ENCODE measurements at places on chromosomes 2 and 18.

DNA sequence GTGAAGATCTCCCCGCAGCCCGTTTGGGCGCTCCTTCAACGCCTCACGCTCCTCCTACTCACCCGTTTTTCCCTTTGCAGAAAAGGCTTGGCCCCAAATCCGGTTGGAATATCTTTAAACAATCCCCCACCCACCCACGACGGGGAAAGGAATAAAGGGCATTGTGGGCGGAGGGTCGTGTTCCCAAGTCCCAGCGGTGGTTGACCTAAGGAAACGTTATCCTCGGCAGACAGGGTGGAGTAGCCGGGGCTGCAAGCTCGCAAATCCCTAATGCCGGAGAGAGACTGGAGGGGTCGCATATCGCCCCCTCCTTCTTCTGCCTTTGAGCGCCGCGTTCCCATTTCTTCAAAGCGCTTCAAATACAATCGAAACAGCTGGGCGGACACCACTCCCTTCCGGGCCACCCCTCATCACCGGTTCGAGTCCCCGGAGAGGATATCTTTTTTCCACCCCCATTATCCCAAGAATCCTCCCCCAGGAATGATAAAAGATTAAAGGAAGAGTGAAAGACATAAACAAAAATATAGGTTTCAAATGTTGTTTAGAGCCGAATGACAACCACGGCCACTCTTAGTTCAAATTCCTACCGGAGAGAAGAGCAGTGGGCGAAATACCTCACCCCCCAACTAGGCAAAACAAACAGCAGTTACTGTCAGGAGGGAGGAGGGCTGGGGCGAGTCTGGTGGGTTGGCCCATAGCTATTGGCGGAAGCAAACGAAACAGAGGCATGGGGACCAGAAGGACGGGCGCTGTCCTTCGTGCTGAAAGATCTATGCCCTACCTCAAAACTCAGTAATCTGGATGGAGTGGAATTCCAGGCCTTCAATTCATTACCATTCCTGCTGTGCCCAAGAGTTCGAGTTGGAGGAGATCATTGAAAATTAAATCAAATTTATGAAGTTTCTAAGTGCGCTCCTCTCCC is 2.8 kb upstream of the GAD1 start:
- peak; percentile 30 for DNase-seq

DNA sequence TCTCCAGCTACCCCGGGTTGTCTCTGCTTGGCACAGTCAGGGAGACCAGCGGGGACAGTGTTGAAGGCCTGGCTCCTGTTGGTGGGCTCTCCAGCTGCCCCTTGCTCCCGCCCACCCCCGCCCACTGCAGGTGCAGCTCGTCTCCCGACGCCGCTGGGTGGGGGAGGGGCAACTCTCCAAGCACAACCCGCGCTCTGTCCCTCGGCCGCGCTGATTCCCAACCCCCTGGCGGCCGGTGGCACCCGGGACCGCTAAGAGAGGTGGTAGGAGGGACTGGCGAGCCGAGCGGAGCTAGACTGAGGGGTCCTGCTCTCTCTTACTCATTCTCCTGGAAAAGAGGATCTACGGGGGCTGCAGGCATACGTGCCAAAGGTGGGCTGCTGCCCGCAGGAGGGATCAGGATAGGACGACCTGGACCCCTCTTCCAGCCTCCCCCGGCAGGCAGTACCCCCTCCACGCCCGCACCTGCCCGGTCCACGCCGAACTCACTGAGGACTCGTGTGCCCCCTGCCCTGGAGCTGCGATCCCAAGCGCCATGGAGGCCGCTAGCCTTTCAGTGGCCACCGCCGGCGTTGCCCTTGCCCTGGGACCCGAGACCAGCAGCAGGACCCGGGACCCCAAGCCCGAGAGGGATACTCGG is 44.5 kb downstream of the DDX18 start:
- no peak for DNase-seq

DNA sequence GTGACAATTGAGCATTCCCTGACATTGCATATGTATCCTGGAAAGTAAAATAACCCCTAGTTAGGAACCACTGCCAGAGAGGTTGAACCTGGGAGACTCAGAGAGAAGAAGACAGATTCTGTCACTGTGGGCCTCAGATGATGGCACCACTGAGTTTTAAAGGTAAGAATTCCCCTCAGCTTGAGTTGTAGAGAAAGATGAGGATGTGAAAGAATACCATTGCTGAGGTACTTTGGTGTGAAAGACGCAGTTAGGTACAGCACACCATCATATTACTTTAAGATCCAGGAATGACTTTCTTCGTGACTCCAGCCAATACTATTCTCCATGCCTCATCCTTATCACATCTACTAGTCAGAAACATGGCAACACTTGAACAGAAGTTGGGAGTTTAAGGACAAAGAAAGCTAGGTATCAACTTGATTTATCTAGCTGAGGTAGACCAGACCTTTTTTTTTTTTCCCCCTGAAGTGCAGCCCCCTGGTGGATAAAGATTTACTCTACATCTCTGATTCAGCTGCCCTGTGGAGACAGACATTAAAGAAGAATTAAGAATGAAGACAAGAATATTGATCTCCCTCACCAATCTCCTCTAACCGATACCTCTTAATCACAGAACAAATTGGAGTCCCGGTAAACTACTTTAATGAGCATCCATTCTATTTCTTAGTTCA is 630.5 kb upstream of the FANCL start:
- DNase-seq, result peak; percentile 17

DNA sequence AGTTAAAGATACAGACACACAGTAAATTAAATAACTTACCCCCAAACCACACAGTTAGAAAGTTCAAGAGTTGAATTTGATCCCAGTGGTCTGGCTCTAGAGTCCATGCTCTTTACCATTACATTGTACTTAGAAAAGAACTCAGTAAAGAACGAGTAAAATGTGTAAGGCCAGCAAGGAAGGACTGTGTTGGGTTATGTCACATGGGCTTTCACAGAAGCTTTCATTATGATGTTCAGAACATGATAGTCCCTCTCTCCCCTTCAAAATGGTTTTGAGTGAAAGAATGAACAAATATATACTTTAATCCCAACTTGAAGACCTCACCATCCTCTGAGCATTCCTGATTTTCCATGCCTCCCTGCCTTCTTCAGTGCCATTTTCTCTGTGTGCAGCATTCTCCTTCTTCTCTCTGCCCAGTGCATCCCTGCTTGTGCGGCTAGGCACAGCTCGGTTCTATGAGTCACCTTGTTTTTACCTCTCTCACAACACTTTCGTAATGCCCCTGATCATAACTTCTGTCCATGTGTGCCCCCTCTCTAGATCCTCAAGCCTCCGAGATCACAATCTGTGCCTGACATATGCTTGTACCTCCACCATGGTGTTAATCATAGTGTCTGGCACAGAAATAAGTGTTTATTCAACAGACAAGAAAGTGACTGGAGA is 22.0 kb downstream of the RASGRP3 start:
- no peak for DNase-seq

- DNase-seq, result no peak
Measured at GRCh38 chr2:68931799-68932198, 20.9 kb downstream of the GKN2 start.

GRCh38 chr18:44098551-44099098 is 582.1 kb upstream of the SETBP1 start:
- peak; percentile 6 for DNase-seq

DNA sequence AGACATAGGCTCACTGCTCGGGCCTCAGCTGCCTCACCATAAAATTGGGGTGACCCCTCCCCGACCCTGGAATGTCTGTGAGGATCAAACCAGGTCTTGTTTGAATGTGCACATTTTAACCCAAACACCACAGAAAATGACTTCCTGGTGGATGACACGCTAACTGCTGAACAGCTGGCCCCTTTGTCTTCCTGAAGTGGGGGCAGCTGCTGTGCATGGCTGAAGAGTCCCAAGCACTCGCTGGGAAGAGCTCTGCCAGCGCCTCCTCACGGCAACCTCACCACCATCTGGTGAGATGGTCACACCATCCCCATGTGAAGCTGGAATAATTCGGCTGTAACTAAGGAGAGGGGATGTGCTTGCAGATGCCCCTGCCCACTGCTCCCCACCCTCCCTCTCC is 34.0 kb downstream of the AQP12A start:
- no peak for DNase-seq

GRCh38 chr2:11375689-11376027 is 31.2 kb upstream of the ROCK2 start:
- no peak for DNase-seq

DNA sequence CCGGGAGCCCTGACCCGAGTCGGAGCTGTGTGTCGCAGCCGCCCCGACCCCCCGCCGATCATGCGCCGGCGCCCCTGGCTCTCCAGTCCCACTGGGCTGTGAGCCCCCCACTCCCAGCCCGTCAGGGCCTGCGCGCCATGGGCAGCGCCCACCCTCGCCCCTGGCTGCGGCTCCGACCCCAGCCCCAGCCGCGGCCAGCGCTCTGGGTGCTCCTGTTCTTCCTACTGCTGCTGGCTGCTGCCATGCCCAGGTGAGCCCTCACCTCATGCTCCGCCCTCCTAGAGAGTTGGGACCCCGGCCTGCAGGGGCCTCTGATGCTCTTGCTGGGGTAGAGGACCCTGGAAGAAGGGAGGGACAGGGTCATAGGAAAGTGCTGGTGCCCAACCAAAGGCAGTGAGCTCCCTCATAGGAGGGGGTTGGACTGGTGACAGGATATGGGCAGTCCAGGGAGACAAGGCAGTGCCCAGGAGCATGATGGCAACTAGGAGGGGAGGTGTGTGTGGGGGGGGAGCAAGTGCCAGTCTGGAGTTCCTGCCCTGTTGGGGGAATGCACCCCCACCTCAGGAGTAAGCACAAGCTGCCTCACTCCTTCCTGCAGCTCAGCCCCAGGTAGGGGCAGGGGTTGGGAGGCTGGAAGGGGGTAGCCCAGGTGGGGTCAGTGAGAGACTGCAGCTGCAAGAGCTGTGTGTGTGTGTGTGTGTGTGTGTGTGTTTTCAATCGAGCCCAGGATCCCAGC is 375 bp downstream of the WNT10A start:
- no peak for DNase-seq

- peak; percentile 30 for DNase-seq
Measured at GRCh38 chr2:220104871-220105351, 477.5 kb downstream of the SLC4A3 start.

DNA sequence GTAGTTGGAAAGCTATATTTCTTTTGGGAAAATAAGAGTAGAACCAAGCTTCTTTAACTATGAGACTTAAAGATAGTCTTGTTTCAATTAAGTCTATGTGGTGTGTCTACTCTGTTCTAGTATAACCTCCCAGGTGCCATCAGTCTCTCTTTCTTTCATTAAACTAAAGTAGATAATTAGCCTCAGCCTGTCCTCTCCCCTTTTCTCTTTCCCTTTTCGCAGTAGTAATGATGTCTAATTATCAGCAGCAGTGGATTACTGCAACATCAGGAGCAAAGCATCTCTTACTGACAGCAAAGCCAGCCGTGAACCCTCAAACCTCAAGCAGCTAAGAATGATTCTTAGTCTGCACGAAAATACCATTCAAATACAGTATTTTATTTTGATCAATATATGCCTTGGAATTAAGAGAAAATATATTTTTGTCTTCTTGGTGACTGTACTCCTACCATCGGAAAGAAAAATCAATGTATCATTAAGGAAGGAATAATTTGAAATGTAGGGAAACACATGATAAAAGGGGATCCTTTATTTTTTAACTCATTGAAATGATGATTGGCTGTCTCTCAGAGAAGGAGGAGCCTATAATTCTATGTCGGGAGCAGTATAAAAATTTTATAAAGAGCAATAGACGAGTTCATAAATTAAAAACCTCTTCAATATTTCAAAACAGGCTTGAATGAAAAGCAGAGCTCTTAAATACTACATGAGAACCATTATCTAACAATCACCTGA is 4.5 kb downstream of the NOL4 start:
- DNase-seq, result no peak

- no peak for DNase-seq
Measured at GRCh38 chr18:11296946-11297345, 147.6 kb upstream of the PIEZO2 start.
